Neural crest cell (in vitro differentiated cells): ENCODE measurements at places on chromosomes 3 and 15.
A peak's percentile ranks its signal among the peaks of the same experiment; 100 is the strongest.

- no peak for DNase-seq
Observed at GRCh38 chr3:53416530-53416929, 69.2 kb upstream of the DCP1A start.

- no peak for DNase-seq
Observed at GRCh38 chr3:106217745-106218144, 348.9 kb upstream of the CBLB start.

DNA sequence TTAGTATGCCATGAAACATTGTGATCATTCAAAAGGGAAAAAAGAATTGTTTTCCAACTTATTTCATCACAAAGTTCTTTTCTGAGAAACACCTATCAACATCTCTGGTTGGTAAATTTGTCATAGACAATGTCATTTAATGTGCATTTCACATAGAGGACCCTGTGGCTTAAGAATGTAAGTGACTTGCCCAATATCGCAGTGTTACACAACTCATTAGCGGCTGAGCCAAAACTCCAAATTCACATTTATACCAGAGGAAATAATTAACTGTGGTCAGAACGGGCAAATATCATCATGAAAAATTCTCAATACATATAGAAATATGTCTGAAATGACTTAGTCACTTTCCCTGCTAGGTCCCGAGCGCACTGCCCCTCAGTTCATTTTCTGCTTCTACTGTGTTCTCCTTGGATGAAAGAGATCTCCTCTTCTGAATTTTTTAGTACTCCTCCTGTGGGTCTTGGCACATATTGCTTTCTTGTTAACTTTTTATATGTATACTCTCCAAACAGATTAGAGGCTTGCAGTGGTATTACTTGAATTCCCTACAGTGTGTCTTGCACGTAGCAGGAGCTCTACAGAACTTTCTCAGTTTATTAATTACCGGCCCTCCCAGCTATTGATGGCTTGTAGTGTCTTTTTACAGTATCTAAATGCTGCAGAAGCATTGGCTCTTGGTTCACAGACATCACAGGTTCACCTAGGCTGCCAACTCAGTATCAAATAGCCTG lies 33.1 kb downstream of the PTX3 start:
- no peak for DNase-seq

GRCh38 chr15:60356832-60357231 lies 41.0 kb downstream of the ANXA2 start:
- no peak for DNase-seq

DNA sequence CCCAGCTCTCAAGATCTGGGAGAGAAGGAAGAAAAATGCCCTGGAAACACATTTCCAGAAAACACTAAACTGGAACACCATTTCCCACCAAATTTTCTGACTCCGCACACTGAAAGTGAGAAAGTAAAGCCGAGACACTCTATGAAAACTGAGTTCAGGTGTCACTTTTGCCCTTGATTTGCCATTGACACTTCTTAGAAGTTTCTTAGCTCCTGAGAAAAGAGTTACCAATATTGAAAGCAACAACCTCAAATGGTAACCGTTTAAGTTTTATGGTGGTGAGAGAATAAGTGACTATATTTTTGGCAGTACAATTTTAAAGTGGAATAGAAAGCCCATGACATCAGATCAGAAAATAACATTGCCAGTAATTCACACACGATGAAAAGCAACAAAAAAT lies 39.0 kb downstream of the CD86 start:
- DNase-seq: no peak

GRCh38 chr3:146280864-146281263 lies 30.0 kb upstream of the PLSCR4 start:
- DNase-seq: no peak

DNA sequence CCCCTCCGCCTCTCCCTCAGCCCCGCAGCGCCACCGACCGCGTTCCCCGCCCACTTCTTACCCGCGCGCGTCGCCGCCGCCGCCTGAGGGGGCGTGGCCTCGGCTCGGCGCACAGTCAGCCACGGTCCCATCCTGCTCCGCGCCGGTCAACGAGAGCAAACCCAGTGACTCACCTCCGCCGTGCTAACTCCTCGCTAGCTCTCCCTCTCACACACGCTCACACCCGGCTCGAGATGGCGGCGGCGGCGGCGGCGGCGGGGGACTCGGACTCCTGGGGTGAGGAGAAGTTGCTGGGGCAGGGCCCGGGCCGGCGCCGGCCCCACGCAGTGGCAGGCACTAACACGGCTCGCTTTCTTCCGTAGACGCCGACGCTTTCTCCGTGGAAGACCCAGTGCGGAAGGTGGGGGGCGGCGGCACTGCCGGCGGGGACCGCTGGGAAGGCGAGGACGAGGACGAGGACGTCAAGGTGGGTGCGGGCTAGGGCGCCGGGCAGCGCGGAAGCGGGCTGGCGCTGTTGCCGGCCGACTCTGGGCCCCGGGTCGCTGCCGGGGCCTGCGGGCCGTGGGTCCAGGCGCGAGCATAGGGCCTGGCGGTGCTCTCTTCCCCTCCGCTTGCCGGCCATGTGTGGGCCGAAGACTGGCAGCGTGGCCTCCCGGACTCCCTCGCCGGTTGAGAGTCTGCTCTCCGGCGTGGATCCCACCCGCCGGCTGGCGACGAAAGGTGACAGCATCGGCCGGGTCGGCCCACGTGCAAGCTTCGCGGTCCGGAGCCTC lies at the start of gene EIF3J:
Gene EIF3J, plus strand, starts transcription at position 186 of the 773 bp plus-strand sequence. Its CDS starts 48 bp downstream, at position 234.
- DNase-seq: peak; percentile 78

DNA sequence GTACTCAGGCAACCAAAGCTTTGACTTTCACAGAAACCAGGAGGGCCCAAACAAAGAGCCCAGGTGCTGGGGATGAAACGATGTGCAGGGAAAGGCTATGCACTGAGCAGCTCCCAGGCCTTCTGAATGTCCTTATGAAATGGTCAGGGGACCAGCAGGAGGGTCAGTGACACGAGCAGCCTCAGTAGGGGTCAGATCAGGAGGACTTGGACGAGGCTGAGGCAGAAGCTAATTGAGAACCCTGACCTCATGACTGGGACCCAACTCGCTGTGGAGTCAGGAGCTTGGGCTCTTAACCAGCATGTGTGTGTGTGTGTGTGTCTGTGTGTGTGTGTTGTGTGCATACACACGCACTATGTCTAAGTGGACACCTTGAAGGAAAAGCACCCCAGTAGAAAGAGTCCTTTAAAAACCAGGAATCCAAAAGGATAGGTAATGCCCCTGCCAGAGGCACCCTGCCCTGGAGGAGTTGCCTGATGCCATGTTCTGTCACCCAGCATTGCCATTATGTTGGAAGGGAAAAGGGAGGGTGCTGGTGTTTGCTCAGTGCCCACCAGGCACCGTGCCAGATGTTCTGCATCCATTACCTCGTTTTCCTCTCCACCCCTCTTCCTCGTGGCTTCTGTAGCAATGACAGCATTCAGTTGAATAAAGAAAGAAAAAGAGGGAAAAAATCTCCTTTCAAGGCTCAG lies 50.9 kb downstream of the CORO2B start:
- DNase-seq: no peak

DNA sequence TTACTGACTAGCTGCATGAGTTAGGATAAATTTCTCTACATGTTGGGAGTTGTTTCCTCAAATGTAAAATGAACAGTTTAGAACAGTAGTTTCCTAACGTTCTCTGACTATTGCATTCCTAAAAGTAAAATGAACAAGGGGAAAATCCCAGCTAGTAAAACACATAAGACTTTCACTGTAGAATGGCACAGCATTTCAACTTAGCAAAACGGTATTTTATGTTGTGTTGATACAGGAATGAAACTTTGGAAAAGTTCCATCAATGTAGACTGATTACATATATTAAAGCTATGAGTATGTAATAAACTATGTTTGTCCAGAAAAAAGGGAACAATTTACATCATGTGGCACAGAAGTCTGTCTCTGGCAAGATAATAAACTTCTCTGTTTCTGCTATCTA lies 297.4 kb upstream of the EPHA3 start:
- no peak for DNase-seq

DNA sequence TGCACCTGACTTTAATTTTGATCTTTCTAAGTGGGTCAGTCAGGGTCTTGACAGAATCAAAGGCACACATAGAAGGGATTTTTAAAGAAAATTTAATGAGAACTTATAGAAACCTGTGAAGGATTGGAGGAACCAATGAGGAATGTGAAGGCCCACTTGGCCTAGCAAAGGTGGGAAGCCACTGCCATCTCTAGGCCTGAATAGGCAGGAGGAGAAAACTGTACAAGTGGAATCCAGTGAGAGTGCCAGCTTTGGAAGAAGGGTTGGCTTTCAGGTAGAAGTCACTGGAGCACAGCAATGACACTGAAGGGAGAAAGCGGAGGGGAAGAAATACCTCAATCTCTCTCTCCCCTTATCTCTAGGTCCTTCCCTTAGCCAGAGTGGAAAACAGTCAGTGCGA lies 380.7 kb upstream of the KCNMB2 start:
- no peak for DNase-seq

GRCh38 chr3:154098376-154098775 lies 22.8 kb upstream of the ARHGEF26 start:
- DNase-seq: no peak

- DNase-seq: no peak
Observed at GRCh38 chr3:103127737-103128136, 692.9 kb downstream of the ZPLD1 start.

DNA sequence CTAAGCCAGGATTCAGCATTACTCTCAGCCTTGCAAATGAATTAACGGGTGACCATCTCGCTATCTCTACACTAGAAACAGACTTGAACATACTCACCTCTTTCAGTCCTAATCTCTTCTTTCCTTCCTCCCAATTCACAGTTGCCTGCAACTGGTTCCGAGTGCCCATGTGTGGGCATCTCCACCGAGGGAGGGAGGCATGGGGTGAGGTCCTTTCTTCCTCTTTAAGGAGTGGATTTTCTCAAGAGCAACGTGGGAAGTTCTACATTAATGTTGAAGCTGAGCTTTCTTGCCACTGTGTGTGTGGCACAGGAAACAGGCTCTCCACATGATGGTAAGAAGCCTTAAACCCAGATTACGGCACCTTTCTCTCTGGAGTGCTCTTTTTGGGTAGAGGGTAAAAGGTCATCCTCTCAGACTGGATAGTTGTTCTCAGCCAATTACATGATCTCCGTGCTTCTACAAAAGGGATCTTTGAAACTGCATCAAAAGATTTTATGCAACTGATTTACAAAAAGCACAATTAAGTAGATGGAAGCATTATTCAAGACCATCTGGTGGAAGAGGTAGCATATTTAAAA lies 286.8 kb upstream of the NR2F2 start:
- no peak for DNase-seq

GRCh38 chr3:54963641-54964040 lies 35.8 kb upstream of the LRTM1 start:
- DNase-seq: no peak

DNA sequence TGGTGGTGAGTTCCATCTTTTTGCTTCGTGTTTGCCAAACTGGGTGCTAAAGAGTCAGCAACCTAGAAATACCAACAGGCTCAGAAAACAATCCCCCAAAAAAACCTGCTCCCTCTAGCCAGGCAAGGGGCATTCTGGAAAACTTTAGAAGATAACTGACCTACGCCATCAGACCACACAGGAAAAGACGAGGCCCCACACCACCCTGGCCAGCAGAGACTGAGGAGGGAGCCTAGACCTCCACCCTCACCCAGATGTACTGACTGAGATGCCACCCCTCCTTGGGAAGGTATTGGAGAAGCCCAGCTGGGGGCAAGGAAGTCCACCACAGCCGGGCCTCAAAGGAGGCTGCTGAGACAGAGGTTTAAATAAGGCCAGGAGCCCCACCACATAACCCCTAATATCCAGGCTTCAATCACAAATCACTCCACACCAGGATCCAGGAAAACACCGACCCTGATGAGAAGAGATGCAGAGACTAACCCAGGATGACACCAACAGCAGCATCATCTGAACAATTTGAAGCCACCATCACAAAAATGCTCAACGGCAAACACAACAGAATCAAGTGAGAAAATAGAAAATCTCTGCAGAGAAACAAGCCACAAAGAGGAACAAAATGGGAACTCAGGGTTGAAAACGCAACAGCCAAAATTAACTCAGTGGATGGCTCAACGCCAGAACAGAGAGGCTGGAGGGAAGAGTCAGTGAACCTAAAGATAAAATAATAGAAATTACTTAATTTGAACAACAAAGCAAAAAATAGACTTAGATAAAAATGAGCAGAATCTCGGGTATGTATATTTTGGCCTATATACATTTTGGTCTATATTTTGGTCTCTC lies 61.0 kb downstream of the TPRA1 start:
- DNase-seq: no peak

DNA sequence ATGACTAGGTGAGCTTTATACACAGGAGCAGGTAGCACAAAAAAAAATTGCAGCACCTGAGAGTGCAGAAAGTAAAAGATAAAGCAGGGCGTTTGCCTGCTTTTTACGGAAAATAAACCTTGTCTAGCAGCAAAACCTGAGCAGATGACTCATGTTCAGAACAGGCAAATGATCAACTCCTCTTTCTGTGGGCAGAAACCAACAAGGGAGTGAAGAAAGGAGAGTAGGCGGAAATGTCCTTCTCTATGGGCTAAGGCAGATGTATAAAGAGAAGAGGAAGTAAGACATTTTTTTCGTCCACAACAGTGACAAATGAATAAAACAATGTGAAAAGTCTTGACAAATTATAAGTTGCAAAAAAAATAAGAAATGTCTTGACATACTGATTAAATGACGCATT lies 24.5 kb upstream of the GMNC start:
- no peak for DNase-seq

DNA sequence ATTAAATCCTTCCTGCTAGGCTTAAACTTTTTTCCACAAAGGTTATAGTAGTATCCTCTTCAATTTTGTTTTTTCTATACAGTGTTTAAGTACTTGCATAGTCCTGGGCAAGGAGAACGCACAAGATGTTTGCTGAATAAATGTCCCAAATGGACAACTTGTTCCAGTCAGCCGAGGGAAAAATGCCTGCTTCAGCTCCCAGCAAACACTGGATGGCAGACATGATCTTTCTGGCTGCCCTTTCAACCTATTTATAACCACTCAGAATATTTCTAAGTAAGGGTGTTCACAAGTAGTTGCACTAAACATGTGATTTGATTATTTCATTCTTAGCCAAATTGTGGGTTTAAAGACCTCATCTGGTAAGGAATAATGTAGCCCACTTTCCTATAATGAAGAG lies 29.8 kb downstream of the GNB4 start:
- DNase-seq: no peak

DNA sequence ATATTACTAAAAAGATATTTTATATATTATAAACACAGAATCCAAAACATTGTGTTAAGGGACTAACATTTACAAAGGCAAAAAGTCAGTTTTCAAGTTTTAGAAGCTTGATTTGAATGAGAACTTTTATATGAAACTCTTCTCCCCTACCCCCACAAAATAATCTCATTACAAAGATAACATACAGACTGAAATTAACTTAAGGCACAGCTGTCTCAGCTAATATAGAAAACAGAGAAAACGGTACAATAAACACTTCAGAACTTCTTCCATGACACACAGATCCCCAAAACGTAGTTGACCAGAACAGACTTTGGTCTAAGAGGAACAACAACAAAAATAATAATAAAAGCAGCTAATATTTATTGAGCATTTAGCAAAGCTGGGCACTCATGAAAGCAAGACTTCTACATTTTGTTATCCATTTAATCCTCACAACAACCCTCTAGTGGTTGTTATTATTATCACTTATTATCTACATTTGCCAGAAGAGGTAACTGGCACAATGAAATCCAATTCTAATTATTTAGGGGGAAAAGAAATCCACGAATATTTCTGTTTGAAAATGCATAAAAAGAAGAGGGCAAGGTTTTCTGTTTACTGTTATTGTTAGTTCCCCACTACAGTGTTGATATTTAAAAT lies 68.1 kb downstream of the PFN2 start:
- no peak for DNase-seq
